Activated naive CD8-positive, alpha-beta T cell treated with anti-CD3 and anti-CD28 coated beads for 36 hours (primary cell): ENCODE measurements at places on chromosomes 5 and 9.

- H3K4me3 ChIP-seq, result no peak overlapping the region
- no peaks in the 10 kb centered on the region for H3K36me3 ChIP-seq
- H3K27ac ChIP-seq, result no peak overlapping the region
- no peaks in the 10 kb centered on the region for H3K4me1 ChIP-seq
- H3K27me3 ChIP-seq, result no peaks in the 10 kb centered on the region
- no peak for DNase-seq
Measured at GRCh38 chr5:10130881-10131280, 118.8 kb downstream of the ATPSCKMT start.

- peaks cover 32% of the 10 kb centered on the region for H3K4me1 ChIP-seq
- no peaks in the 10 kb centered on the region for H3K27me3 ChIP-seq
- peak overlapping the region; percentile 94 for H3K27ac ChIP-seq
Measured at GRCh38 chr9:92324431-92324830, 719 bp downstream of the NOL8 start.

GRCh38 chr5:170100066-170100943, 5.4 kb upstream of the FOXI1 start:
- DNase-seq, result peak; percentile 55
- peaks cover 14% of the 10 kb centered on the region for H3K27me3 ChIP-seq
- H3K27ac ChIP-seq, result no peak overlapping the region
- H3K4me1 ChIP-seq, result peaks cover 1% of the 10 kb centered on the region
- no peaks in the 10 kb centered on the region for H3K36me3 ChIP-seq

GRCh38 chr9:7967851-7968250, 168.3 kb upstream of the DMAC1 start:
- no peak for DNase-seq
- no peak overlapping the region for H3K27ac ChIP-seq
- no peaks in the 10 kb centered on the region for H3K36me3 ChIP-seq
- H3K27me3 ChIP-seq, result no peaks in the 10 kb centered on the region
- H3K4me1 ChIP-seq, result peaks cover 15% of the 10 kb centered on the region
- H3K4me3 ChIP-seq, result no peak overlapping the region

DNA sequence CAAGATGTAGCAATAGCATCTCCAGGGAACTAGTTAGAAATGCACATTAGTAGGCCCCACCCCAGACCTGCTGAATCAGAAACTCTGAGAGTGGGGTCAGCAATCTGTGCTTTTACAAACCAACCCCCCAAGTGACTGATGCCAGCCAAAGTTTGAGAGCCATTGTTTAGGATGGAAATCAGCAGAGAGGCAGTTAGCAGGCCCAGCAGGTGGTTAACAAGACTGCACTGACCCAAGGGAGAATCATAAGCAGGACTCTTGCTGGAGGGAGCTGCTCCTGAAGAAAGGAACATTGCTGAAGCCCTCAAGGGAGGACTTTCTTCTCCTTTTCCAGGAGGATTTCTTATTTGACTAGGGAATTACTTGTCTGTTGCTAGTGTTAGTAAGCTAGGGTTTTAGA, 74.2 kb upstream of the SLC12A2 start:
- H3K36me3 ChIP-seq, result peaks cover 3% of the 10 kb centered on the region
- no peak overlapping the region for H3K27ac ChIP-seq
- H3K27me3 ChIP-seq, result no peaks in the 10 kb centered on the region
- no peaks in the 10 kb centered on the region for H3K4me1 ChIP-seq

GRCh38 chr5:109959652-109960051, 269.9 kb downstream of the MAN2A1 start:
- H3K36me3 ChIP-seq, result no peaks in the 10 kb centered on the region
- H3K27ac ChIP-seq, result no peak overlapping the region
- no peaks in the 10 kb centered on the region for H3K27me3 ChIP-seq
- DNase-seq, result no peak
- H3K4me3 ChIP-seq, result no peak overlapping the region

GRCh38 chr5:34959323-34959722, 30.0 kb downstream of the DNAJC21 start:
- DNase-seq, result peak; percentile 7
- H3K4me1 ChIP-seq, result peaks cover 17% of the 10 kb centered on the region
- peak overlapping the region; percentile 59 for H3K27ac ChIP-seq
- H3K27me3 ChIP-seq, result no peaks in the 10 kb centered on the region
- peaks cover 13% of the 10 kb centered on the region for H3K36me3 ChIP-seq
- no peak overlapping the region for H3K4me3 ChIP-seq

DNA sequence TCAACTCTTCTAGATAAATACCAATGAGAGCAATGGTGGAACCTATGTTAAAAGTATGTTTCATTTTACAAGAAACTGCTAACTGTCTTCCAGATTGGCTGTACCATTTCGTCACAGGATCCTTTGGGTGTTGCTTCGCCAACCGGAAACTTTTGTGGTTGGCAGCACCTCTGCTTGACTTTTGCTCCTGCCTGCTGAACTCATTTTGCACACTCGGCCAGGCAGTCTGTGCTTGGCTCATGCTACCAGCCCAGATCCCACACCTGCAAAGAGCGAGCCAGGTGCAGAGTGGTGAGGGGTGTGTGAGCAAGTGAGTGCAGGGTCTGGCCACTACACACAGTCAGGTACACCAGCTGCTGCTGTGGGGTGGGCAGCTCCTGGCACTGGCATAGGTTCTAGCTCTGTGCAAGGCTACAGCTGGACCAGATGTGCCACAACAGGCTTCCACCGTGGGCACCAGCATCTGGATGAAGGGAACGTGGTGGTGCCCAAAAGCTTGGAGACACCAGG, 422.3 kb downstream of the PRR16 start:
- no peak overlapping the region for H3K27ac ChIP-seq
- no peaks in the 10 kb centered on the region for H3K4me1 ChIP-seq
- H3K36me3 ChIP-seq, result no peaks in the 10 kb centered on the region
- no peak overlapping the region for H3K4me3 ChIP-seq
- no peaks in the 10 kb centered on the region for H3K27me3 ChIP-seq
- no peak for DNase-seq
